ENCODE measurements at places on chromosomes 7 and 10.

DNA sequence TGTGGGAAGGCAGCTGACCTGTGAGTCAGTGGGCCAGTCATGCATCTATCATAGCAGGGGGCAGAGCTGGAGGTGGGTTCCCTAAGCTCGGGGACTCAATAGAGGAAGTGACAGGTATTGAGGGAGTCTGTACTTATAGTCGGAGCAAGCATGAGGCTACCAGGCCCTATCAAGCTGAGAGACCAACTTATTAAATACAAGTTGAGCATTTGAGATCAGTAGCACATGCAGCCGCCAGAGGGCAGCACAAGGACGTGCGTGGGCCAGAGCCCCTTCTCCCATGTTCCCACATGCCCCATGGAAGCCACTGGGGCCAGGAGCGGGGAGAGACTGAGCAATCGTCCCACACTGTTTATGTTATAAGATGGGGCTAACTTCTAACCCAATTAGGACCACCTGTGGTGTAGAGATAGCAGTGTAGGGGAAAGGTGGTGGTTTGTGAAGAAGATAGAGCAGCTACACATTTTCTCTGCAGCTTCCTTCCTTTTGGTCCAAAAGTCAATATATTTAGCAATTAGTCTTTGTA lies 13.0 kb upstream of the STK31 start:
- peak; percentile 30 for DNase-seq

- no peak for DNase-seq
Observed at GRCh38 chr10:61286686-61287085, 166.5 kb downstream of the TMEM26 start.

- DNase-seq = no peak
Observed at GRCh38 chr10:46310851-46311250, 24.1 kb downstream of the ANTXRL start.

DNA sequence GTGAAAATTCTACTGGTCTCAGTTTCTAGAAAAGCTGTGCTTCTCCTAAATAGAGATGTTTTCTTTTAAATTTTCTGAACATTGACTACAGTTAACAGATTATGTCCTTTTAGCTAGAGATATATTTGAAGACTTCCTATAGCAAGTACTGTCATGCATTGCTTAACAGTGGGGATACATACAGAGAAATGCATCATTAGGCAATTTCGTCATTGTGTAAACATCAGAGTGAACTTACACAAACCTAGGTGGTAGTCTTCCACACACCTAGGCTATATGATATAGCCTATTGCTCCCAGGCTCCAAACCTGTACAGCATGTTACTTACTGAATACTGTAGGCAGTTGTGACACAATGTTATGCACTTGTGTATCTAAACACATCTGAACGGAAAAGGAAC lies 28.5 kb downstream of the PIK3CG start:
- DNase-seq = no peak

GRCh38 chr7:149474309-149475120 lies 13.7 kb upstream of the ZNF777 start:
- DNase-seq = no peak

GRCh38 chr7:50699143-50699542 lies 83.6 kb downstream of the GRB10 start:
- DNase-seq = no peak

GRCh38 chr10:129079705-129080104 lies 387.3 kb upstream of the MGMT start:
- DNase-seq = no peak

GRCh38 chr10:69848454-69848853 lies 46.7 kb downstream of the COL13A1 start:
- no peak for DNase-seq

DNA sequence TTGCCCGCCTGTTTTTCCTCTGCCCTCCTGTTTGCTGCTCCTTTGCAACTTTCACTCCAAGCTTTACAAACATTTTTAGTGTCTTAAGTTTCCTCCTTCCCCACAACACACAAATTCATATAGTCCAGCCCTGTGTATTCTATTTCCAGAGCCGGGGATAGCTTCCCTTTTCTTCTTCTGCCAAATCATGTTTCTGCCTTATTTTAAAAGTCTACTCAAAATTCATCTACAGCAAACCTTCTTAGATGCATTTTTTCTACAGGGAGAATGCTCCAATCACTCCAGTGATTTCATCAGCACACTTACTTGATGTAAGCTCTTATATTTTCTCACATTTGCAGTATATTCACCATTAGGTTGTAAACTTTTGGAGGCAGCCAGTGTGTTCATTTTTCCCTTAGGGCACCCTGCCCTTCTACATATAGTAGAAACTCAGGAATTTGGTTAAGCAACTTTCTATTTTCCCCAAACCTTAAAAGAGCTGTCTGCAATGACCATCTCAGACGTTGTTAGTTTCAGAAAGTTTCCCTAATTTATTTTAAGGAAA lies 12.4 kb upstream of the ACTA2 start:
- no peak for DNase-seq

DNA sequence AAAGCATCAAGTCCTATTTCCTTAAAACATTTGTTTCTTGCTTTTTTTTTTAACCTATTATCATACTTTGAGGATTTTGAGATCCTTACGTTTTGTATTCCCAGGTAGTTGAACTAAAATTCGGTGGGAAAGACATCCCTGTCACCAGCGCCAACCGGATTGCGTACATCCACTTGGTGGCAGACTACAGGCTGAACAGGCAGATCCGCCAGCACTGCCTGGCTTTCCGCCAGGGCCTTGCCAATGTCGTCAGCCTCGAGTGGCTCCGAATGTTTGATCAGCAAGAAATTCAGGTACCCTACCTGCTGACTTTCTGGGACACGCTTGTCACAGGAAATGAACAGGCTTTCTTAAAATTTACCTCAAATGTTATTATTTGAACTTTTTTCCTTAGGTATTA lies 83.0 kb upstream of the DNAJB6 start:
- DNase-seq = no peak

DNA sequence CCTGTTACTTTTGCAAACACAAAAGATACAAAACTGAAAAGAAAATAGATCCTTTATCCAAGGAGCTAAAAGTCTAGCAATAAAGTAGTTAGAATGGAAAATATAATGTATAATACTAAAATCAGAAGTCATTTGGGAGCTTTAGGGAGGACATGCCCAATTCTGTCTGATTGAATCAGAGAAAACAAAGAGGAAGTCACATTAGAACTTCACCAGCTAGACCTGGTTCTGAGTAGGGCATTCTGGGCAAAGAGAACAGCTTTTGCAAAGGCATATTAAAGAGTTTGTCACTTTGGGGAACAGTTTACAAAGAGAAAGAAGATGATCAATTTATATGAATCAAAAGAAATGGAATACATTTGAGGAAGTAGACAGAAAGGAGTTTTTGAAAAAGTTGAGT lies 107.0 kb upstream of the PRSS1 start:
- DNase-seq = no peak

DNA sequence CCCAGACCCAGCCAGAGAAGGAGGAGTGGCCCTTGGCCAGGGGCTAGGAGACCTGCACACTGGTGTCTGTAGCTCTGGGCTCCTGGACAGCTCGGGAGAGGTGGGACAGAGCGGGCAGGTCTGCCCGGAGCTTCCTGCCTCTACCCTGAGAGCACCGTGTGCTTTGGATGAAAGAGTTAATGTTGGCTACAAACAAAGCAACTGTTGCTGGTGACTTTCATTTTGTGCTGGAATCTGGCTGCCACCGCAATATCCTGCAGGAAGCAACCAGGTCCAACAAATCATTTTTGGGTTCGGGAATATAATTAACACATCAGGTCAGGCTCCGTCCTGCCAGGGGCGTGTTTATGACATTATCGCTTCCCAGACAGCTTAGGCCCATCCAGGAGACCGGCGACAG lies 441.8 kb upstream of the MKI67 start:
- DNase-seq = no peak

GRCh38 chr7:130216750-130217149 lies 9.1 kb downstream of the SSMEM1 start:
- no peak for DNase-seq

GRCh38 chr7:26863518-26864308 lies 677 bp downstream of the SKAP2 start:
- DNase-seq = no peak

GRCh38 chr10:86540016-86540415 lies 18.4 kb upstream of the WAPL start:
- DNase-seq = no peak

GRCh38 chr10:101775273-101776160 lies at the start of gene FGF8:
Gene FGF8 (minus strand): TSS chr10:101776114. CDS start chr10:101775900, 214 bp downstream.
- DNase-seq = no peak

- DNase-seq = no peak
Observed at GRCh38 chr7:99255463-99255862, 17.2 kb upstream of the MYH16 start.

GRCh38 chr7:36775061-36775620 lies 50.8 kb upstream of the AOAH start:
- no peak for DNase-seq

DNA sequence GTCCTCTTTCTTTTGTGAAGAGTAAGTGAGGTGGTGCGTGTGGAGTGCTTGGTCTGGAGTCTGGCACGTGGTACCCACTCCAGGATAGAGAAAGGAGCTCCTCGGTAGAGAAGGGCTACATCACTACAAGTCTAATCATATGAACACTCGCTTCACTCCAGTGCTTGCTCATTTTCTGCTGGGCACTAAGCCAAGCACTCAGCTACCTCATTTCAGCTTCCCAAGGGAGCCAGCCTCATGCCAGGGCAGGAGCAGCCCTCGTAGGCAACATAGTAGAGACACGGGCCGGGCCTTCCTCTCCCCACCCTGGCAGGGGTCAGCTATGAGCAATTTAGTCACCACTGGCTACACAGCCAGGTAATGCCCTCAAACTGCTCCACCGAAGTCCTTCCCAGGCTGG lies 11.4 kb upstream of the HSPA12A start:
- no peak for DNase-seq

GRCh38 chr7:110646804-110647203 lies 444.1 kb upstream of the LRRN3 start:
- DNase-seq = no peak

DNA sequence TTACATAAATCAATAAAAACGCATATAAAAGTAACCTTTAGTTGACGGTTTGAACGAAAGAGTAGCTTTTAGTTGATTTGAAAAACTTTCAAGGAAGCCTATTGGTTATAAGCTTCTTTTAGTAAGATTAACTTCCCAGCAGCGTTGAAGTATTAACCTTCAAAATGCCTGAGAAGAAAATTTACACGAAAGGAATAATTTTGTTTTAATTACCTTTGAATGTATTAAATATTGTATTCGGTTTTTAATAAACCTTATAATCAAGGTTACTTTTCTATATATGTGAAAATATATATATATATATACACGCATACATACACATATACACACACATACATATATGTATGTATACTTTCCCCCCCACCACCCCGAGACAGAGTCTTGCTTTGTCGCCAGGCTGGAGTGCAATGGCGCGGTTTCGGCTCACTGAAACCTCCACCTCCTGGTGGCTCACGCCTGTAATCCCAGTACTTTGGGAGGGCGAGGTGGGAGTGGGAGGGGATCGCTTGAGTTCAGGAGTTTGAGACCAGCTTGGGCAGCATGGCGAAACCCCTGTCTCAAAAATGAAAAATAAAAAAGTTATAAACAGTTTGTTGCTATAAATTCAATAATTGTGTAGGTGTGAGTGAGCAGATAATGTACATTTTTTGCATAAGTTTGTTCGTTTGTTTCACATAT lies 57.6 kb upstream of the EZH2 start:
- peak; percentile 18 for DNase-seq
